Kidney glomerular epithelial cell (primary cell): ENCODE measurements at places on chromosomes 7 and 10.

GRCh38 chr7:3092468-3092867, 48.8 kb upstream of the CARD11 start:
- no peak for DNase-seq

GRCh38 chr7:43758822-43759683, 573 bp downstream of the BLVRA start:
- DNase-seq = no peak

GRCh38 chr7:5211730-5212482, 21.9 kb downstream of the WIPI2 start:
- no peak for DNase-seq

DNA sequence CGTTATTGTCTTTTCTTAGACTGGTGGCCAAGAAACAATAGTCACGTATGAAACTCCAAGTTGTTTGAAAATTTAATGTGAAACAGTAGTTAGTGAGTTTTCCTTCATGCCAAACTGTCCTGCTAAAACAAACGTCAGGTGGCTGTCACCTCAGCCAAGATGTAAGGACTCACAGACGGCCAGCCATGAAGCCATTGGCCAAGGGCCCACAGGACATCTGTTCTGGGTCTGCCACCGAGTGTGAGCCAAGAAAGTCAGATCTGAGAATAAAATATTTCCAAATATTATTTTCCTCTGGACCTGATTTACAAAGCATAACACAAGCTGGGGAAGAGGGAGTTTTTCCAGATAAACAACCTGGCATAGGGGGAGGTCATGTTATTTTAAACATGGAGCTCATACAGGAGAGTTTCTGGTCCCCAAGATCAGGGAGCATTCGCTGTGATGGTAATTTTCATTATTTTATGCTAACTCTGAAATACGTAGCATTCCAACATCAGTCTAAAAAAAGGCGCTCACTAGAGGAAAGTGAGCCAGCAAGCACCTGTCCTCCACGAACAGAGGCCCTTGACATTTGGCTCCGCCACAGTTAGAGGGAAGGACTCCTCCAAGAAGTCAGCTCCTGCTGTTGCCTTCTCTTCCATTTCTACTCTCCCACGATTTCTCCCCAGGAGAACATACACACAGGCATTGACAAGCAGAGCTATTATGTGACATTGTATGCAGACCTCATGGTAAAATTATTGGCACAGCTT, 38.9 kb upstream of the LANCL2 start:
- no peak for DNase-seq

GRCh38 chr7:137684776-137685175, 162.0 kb downstream of the DGKI start:
- DNase-seq = no peak

DNA sequence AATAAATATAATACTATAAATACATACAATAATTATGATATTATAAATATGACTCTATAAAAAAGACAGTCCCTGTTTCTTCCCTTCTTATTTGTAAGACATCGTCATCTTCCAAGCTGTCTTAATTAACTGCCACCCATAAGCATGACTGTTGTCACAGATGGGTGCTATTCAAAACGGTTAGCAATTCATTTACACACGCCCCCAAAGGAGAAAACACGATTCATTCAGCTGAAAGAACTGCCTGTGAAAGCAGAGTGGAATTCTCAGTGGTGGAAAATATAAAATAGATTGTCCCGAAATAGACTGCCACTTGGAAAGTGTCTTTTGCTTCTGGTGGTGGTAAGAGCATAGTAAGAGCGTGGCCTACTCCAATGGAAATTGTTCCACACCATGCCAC, 48.9 kb upstream of the ELMO1 start:
- DNase-seq = no peak

DNA sequence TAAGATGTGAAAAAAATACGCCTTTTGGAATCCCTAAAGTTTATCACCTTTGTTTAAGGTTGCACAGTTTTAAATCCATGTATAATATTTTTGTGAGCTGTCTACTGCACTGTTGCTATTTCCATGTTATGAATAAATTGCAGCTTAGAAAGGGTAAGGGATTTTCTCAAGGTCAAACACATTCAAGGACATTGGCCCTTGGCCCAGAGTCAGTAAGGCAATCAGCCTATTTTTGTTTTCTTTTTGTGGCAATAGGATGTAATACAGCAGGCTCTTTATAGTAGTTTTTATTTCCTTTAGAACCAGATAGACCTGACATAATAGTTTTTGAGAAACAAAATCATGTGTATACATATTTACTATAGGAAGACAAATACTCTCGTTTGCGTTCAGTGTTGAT, 219.8 kb downstream of the ACTR3B start:
- DNase-seq = no peak
